ENCODE measurements at places on chromosomes 7 and 10. TPM values are rescaled to one million over a fixed set of nuclear protein-coding genes. Genes with fewer than 3 reads are reported as not detected.

The CYP3A5 gene
- not detected for total RNA-seq

The TMEM213 gene
- total RNA-seq: not detected

The TMEM176B gene
- 0.23 TPM for total RNA-seq

The ACTL6B gene
- not detected for total RNA-seq

DNA sequence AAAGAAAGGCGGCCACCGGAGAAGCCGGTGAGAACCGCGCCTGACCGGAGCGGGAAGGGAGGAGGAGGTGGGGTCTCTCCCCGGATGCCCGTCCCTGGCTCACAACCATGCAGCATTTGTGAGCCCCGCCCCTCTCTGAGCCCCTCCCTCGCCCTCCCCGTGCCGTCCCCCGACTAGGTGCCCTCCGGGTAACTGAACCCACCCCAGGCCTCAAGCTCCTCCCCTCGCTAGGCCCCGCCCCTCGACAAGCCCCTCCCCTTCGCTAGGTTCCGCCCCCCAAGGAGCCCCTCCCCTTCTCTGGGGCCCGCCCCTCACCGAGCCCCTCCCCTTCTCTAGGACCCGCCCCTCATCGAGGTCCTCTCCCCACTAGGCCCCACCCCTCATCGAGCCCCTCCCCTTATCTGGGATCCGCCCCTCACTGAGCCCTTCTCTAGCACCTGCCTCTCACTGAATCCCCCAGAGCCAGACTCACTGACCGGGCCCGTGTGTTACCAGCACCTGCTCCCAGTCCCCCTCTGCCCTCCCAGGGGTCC lies 42.2 kb upstream of the HSPB1 start:
- peak; percentile 32 for DNase-seq

- DNase-seq: no peak
Observed at GRCh38 chr7:25947669-25948516, 204.1 kb upstream of the NFE2L3 start.

- peak; percentile 49 for DNase-seq
Observed at GRCh38 chr10:69644658-69645295, 14.7 kb downstream of the FAM241B start.

DNA sequence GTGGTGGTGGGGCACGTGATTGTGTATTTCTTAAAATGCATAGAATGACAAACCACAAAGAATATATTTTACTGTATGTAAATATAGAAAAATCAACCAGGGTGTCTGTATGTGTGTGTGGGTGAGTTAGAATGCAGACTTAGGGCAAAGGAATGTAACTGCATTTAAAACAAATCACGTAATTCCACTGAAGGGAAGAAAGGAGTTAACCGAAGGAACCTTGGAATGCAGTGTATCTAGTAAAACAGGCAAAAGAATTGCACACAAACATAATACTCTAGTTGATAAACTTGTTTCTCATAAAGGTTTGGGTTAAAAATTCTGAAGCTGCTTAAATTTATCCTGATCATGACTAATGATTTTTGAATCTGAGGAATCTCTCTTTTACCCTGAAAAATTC lies 134.9 kb downstream of the ADRA2A start:
- no peak for DNase-seq

GRCh38 chr7:142587578-142588191 lies 161.6 kb upstream of the PRSS1 start:
- DNase-seq: peak; percentile 15

DNA sequence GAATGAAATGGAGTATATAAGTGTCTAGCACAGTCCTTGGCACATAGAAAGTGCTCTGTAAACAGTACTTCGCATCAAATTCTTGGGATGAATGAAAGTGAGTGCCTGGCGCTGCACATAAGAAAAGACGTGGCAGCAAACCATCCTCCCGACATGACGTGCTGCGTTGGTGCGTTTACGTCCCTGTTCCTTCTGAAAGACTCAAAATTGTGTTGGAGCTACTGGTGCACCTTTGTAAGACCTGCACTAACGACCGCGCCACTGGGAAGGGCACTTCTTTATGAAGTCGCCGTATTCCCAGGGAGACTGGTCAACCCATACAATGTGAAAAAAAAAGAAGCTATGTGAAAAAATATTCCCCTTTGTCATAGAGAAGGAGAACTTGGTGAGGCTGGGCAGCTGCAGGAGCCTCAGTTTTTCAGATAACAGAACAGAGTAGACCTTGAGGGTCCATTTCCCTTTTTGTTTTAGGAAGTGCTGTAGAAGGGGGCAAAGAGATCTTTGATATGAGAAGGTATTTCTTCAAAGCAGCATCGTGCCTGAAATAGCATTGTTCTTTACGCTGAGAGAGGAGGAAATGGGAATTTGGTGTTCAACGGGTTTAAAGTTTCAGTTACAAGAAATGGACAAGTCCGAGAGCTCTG lies 91.7 kb downstream of the PTPRE start:
- DNase-seq: no peak

GRCh38 chr10:86440874-86441843 lies 74.6 kb upstream of the GRID1 start:
- no peak for DNase-seq

- no peak for DNase-seq
Observed at GRCh38 chr7:156669035-156669828, 28.7 kb downstream of the RNF32 start.

GRCh38 chr10:110898391-110898790 lies 20.6 kb downstream of the BBIP1 start:
- no peak for DNase-seq

DNA sequence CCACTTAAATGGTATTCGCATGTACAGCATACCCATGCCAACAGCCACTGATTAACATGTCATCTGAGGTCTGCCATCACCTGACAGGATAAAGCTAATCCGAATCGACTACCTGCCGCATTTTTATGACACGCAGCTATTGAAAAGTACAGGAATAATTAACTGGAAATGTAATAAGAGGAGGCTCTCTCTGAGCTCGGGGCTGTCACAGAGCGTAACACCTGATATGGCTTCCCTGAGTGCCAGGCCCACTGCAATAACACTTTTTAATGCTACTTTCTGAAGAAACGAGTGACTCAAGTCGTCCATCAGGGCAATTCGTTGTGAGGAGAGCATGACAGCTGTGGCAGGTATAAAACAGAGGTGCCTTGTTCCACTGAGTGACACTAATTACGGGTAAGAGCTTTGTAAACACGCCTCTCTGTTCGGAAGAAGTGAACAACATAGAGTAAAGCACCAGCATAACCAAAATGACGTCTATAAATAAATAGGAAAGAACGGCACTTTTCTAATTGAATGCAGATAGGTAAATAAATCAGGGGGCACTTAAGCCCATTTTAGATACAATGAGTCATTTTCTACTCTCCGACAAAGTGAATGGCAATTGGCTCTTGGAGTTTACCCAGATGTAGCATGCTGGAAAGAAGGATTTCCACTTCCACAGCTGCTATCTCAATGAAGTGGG lies 56.5 kb upstream of the CREB5 start:
- no peak for DNase-seq

GRCh38 chr10:30581779-30582380 lies 47.7 kb downstream of the LYZL2 start:
- DNase-seq: peak; percentile 18

- peak; percentile 48 for DNase-seq
Observed at GRCh38 chr7:123154231-123154860, 45.4 kb downstream of the SLC13A1 start.
